ENCODE measurements at places on chromosomes 3 and 15.

DNA sequence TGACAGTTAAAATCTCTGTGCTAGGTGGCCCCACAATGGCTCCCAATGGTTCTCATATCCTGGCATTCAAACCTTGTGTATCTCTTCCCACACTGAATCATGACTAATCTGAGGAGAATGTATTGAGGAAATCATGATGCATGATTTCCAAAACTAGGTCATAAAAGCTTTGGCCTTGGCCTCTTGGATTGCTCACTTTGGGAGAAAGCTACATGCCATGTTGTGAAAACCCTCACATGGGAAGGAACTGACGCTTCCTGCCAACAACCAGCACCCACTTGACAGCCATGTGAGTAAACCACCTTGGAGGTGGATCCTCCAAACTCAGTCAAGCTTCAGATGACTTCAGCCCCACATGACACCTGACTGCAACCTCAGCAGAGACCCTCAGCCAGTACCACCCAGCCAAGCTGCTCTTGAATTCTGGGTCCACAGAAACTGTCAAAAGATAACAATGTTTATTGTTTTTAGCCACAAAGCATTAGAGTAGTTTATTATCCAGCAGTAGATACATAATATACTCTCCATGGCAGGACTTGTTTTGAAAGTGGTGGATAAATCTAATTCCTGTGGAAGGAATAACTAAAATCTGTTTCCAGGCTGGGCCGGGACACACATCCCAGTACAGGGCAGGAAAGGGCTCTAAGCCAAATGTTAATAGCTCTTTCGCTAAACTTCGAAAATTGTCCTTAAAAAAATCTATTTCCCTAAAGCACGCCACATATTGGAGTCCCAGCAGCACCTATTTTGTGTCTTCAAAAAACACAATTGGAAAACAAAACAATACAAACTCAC lies 1.0 kb upstream of the ZNF620 start:
- DNase-seq, result no peak

DNA sequence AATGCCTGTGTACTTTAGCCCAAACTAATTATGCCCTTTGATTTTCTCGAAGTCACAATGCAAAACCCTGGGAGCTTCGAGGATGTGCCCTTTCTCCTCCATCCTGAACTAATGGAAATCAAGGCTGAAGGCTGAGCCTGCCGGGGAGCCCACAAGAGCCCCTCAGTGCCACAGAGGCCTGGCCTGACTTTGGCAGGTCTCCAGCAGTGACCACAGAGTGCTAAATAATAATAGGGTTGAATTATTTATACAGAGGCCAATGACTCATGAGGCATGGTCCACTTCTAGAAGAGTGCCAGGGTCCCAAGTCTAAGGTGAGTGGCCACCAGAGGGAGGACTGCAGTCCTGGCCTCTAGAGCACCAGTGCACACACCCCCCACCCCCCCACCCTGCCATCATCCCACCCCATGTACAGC lies 19.1 kb upstream of the GLCE start:
- DNase-seq, result no peak

- no peak for DNase-seq
These were observed 84.3 kb downstream of the ARPP21 start for GRCh38 chr3:35723480-35724097.

DNA sequence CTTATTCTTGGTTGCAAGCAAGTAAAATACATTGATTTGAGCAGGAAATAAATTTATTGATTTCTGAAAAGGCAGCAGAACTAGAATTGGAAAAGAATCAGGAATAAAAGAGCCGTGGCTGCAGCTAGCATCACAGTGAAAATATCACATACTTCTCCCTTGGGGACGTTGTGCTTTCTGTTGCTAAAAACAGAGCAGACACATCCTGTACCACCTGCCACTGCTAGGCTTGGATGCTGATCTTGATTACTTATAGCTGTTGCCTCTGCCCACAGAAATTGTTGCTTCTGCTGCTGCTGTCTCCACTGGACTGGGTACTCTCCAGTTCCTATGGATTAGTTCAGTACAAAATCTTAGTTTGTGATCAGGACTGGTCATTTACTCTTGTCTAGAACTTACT lies 283.8 kb downstream of the C3orf38 start:
- DNase-seq, result no peak

DNA sequence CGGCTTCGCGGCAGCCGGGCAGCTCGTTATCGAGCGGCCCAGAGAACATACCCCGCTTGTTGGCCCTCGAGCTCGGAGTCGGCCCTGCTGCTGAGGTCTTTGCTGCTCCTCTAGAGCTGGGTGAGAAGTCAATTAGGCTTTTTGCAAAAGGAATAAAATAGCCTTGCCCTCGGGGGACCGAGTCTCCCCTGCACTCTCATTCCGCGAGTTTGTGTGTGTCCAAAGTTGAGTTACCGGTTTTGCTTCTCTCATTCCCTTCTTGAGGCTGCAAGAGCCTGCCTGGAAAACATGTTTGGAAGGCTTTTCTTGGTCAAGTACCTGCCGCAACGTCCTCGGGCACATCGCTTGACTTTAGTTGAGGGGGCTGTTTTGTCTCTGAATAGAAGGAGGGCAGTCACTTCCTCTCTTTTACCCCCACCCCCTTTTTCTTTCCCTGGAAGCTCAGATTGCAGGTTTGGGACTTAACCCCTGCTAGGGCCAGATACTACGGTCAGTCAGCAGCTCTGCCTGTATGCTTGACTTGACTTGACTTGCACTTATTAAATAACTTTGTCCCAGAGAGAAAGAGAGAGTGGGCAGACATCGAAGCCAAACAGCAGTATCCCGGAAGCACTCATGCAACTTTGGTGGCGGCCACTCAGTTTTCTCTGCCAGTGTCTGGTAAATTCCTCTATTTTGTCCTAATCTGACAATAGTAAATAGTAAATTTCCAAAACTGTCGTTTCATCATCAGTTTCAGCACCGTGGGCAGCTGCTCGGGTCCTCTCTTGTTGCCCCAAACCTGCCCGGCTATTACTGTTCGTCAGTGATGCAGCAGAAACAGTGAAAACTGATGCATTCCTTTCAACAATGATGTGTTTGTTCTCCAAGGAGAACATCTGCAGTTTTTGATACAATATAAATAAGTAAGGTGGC lies 609 bp downstream of the RNF13 start:
- no peak for DNase-seq

- no peak for DNase-seq
These were observed 24.5 kb upstream of the KLF13 start for GRCh38 chr15:31302029-31302657.

DNA sequence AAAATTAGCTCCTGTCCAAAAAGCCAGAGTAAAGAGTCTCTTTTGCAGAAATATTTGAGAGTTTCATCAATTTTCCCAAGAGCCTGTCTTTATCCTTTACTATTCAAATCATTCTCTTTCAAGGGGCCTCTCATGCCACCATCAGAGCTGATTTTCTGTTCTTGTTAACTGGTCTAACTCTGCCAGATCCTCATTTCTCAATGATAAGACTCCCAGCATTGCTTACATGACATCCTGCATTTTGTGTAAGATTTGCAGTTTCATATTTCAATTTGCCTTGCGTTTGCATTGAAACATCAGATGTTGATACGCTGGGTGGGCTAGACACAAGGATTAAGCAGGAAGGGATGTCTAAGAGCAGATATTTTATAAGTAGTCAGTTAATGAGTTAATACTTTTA lies 228.7 kb downstream of the TBL1XR1 start:
- no peak for DNase-seq

- DNase-seq, result no peak
These were observed 755.1 kb downstream of the ROBO2 start for GRCh38 chr3:77795013-77795412.

- DNase-seq, result peak; percentile 80
These were observed 26.6 kb upstream of the RASA2 start for GRCh38 chr3:141460097-141460704.

GRCh38 chr3:52721002-52721729 lies 15.3 kb downstream of the SPCS1 start:
- DNase-seq, result no peak

GRCh38 chr15:66564136-66565041 lies 1.4 kb downstream of the LCTL start:
- DNase-seq, result no peak

- no peak for DNase-seq
These were observed 1.2 kb upstream of the USF3 start for GRCh38 chr3:113697500-113698090.

GRCh38 chr3:114451051-114451451 lies 157.2 kb downstream of the TIGIT start:
- no peak for DNase-seq

GRCh38 chr15:39102431-39102830 lies 478.4 kb upstream of the THBS1 start:
- no peak for DNase-seq

DNA sequence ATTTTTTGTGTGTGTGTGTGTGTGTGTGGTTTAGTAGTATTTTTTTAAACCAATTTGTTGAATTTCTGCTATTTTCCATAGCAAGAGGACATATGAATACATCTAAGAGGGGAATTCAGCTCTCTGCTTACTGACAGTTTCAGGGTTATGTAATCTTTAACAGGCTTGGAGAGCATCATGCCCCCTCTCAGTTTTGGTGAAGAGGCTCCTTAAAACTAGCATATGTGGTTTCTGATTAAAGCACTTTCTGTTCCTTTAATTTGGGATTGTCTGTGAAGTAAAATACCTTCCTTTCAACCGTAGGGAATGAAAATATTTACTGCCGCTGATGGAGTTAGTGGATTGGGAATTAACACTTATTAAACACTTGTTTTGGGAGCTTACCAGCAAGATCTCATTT lies 19.4 kb upstream of the NFKBIZ start:
- DNase-seq, result no peak

GRCh38 chr15:76169018-76169417 lies 109.2 kb downstream of the TMEM266 start:
- no peak for DNase-seq

DNA sequence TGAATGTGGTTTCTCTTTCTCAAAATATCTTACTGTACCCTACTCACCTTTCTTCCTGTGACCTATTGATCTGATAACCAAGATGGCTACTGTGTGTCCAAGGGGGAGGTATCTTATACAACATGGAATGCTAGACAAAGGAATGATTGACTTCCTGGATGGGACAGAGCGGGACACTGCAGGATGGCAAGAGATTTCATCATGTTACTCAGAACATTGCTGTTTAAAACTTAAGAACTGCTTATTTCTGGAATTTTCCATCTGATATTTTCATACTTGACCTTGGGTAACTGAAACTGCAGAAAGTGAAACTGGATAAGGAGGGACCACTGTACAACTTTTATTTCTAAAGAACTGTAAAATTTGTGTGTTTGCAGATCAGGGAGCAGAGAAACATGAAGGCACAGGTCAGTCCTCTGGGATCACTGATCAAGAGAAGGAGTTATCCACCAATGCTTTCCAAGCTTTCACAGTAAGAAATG lies 18.5 kb downstream of the CNOT10 start:
- DNase-seq, result no peak

GRCh38 chr3:48591886-48592518 lies 3.1 kb downstream of the COL7A1 start:
- DNase-seq, result no peak

DNA sequence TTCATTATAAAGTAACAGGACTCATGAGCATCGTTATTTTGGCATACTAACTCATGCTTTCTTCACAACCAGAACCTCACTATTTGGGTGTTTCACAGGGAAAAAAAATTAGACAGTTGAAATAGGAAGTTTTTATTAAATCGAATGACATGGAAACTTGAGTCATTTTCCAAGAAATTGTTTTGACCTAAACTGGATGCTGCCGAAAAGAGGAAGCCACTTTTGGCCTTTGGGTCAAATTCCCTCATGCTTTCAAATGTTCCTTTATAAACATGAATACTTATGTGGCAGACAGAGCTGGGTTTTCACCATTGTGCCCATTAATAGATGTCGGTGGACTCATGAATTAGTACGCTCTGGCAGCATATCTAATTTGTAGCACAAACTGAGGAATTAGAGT lies 224.9 kb downstream of the MCTP2 start:
- DNase-seq, result no peak

DNA sequence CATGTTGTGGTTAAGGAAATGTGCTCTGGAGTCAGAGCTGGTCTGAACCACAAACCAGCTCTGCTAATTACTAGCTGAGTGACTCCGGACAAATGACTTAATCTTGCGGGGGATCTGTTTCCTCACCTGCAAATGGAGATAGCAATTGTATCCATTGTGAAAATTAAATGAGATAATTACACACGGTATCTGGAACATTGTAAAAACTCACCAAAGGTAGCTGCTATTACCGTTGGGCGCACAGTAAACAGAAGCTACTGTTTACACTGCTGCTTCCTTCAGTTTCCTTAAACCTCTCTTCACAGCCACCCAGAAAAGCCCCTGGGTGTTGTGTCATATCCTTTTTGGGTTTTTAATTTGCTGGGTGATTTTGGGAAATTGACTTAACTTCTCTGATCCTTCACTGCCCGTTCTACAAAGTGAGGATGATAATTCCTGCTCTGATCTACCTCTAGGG lies 107.8 kb downstream of the MEGF11 start:
- DNase-seq, result no peak

DNA sequence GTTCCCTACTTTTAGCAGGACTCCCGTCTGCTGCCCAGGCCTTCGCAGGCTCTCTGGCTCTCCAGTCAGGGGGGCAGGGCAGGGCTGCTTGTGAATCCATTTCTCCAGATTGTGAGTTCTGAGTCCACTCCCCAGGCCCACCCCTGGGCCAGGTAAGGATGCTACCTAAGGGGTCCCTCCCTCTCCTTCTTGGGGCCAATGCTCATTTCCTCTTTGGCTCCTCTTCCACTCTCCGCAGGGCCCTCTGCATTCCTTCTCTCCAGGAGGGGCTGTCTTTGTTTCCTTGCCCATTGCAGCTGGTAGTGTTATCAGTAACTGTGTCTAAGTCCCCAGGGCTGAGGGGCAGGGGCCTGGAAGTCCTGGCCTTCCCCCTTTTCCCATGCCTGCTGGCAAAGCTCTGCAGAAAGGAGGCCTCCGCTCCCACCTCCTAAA lies 13.0 kb upstream of the CACNA2D2 start:
- no peak for DNase-seq

DNA sequence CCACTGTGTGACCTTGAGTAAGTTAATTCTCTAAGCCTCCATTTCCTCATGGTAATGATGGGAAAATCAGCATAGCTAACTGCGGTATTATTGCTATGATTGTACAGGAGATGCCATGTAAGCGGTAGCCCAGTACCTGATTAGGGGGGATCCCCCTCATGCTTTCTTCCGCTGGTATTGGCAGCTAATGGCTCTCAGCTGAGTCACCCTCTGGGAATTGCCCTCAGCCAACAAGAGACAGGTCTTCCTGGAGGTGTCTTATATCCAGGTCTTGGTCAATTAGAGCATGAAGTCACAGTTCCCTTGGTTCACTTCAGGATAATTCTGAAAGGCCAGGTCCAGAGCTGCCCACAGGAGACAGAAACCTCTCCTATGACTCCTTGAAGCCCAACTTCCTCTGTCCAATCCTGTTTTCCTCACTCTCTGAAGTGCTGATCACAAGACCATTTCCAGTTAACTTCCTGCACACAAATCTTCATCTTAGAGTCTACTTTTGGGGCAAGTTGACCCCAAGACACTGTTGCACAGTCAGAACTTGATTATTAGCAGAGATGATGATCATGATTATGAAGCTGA lies 724.7 kb upstream of the ZNF385D start:
- no peak for DNase-seq

Measured in stimulated activated CD4-positive, alpha-beta T cell treated with anti-CD3 and anti-CD28 coated beads, Interleukin-1b, Interleukin-23, amount 100 ng/mL, for 1 hour (primary cell).